ENCODE measurements at places on chromosomes 7 and 10.
A peak's percentile ranks its signal among the peaks of the same experiment; 100 is the strongest.

GRCh38 chr7:133910761-133911160 lies 216.4 kb upstream of the LRGUK start:
- no peak for DNase-seq

DNA sequence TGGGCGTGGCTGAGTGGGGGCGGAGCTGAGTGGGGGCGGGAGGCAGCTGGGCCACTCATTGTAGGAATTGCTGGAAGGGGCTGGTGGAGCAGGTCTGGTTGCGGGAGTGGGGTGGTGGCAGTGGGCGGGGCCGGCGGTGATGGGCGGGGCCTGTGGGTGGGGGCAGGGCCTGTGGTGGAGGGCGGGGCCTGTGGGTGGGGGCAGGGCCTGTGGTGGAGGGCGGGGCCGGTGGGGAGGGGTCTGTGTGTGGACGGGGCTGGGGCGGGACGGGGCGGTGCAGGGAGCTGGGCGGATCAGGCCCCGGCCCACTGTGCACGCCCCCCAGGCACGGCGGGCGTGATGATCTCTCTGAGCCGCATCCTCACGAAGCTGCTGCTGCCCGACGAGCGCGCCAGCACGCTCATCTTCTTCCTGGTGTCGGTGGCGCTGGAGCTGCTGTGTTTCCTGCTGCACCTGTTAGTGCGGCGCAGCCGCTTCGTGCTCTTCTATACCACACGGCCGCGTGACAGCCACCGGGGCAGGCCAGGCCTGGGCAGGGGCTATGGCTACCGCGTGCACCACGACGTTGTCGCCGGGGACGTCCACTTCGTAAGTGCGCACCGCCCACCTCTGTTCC lies 14.0 kb downstream of the SLC29A4 start:
- peak; percentile 57 for DNase-seq

GRCh38 chr10:27820637-27821036 lies 75.0 kb upstream of the MKX start:
- no peak for DNase-seq

DNA sequence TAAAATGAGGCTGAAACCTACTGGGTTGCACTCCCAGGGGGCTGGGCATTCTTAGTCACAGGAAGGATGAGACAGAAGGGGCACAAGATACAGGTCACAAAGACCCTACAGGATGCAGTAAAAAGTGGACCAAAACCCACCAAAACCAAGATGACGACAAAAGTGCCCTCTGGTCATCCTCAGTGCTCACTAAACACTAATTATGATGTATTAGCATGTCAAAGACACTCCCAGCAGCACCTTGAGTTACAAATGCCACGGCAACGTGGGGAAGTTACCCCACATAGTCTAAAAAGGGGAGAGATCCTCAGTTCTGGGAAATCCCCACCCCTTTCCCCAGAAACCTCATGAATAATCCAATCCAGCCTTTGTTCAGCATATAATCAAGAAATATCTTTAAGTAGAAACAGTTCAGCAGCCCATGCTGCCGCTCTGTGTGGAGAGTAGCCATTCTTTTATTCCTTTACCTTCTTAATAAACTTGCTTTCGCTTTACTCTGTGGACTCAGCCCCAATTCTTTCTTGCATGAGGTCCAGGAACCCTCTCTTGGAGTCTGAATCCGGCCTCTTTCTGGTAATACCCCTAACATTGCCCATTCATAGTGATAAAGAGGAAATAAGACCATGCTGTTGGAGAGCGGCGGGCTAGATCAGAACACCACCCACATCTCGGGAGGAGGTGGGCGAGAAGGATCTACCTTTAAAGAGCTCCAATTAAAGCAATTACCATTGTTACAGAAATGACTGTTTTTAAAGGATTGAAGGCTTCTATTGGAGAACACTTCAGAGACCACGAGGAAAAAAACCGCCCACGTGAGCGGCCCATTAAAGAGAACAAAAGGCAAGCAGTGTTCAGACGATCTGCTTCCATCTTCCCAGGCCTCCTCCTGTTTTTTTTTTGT lies 170.9 kb downstream of the USP6NL start:
- no peak for DNase-seq

- DNase-seq: no peak
These were observed 435.8 kb upstream of the AKR1E2 start for GRCh38 chr10:4390219-4390618.

DNA sequence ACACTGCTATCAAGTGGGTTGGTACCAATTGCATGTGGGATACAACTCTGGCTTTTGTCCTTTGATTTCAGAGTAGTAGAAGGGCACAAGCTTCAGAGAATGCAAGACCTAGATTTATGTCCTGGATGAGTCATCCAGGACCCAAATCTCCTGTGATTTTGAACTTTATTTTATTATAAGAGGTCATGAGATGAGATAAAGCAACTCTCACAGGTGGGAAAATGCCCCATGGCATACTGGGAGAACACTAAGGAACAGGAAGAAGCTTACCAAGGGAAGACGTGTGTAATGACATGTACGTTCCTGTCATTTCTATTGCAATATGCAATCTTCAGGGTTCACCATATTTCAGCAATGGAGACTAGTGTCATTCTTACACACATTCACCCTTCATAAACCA lies 966 bp downstream of the MALRD1 start:
- DNase-seq: no peak

DNA sequence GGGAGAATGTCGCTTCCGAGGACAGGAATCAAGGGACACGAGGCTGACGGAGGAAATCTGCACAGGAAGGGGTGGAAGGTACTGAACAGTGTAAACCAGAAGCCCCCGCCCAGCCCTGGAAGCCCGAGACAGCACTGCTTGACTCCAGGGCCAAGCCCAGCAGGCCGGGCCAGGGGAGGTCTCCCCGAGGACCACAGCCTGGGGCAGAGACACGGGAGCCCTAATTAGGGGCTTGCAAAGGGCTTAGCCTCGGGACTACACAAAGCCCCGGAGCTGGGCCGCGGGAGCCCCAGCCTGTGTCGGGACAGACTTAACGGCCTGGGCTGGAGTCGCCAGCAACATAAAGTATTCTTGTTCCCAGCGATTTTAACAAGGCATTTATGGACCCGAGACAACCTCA lies 50.8 kb downstream of the OAT start:
- no peak for DNase-seq
